Mononuclear cell (primary cell): ENCODE measurements at places on chromosomes 1 and 21. TPM values are rescaled to one million over a fixed set of nuclear protein-coding genes. Genes with fewer than 3 reads are reported as not detected.

NLRP3 gene
- 648 TPM for total RNA-seq

SERTAD4 gene
- total RNA-seq = under 0.01 TPM

CYP4Z1 gene
- not detected for total RNA-seq

TMPRSS3 gene
- total RNA-seq = 0.42 TPM

SLC5A3 gene
- 16.6 TPM for total RNA-seq

KIF14 gene
- total RNA-seq = 0.73 TPM

IL24 gene
- 0.10 TPM for total RNA-seq

ARHGEF10L gene
- 7.6 TPM for total RNA-seq

RGS4 gene
- total RNA-seq = not detected

HSF2BP gene
- 0.42 TPM for total RNA-seq

STRIP1 gene
- 49.3 TPM for total RNA-seq

FCGR2B gene
- 30.7 TPM for total RNA-seq

DNAJC16 gene
- total RNA-seq = 8.9 TPM

UTS2 gene
- total RNA-seq = 1.4 TPM

COL11A1 gene
- 0.10 TPM for total RNA-seq

GPR157 gene
- 2.0 TPM for total RNA-seq

SPRR2F gene
- not detected for total RNA-seq

AGT gene
- not detected for total RNA-seq

L1TD1 gene
- 0.21 TPM for total RNA-seq

MCOLN3 gene
- total RNA-seq = 0.63 TPM

LRRN2 gene
- not detected for total RNA-seq

ANGPTL3 gene
- not detected for total RNA-seq

CEP104 gene
- 12.8 TPM for total RNA-seq

GBP5 gene
- total RNA-seq = 62.4 TPM

RPS6KA1 gene
- 49.2 TPM for total RNA-seq
